ENCODE measurements at places on chromosomes 16 and 17.

- H3K27me3 ChIP-seq: no peaks in the 10 kb centered on the region
- H3K36me3 ChIP-seq: no peaks in the 10 kb centered on the region
- no peak overlapping the region for H3K4me3 ChIP-seq
- no peak for DNase-seq
- H3K27ac ChIP-seq: no peak overlapping the region
Observed at GRCh38 chr17:279331-279730, 73.3 kb downstream of the RPH3AL start.

GRCh38 chr17:73613271-73614233, 30.7 kb downstream of the SDK2 start:
- no peak for DNase-seq
- H3K27me3 ChIP-seq: no peaks in the 10 kb centered on the region
- H3K27ac ChIP-seq: no peak overlapping the region
- no peaks in the 10 kb centered on the region for H3K4me1 ChIP-seq
- no peaks in the 10 kb centered on the region for H3K36me3 ChIP-seq
- no peak overlapping the region for H3K4me3 ChIP-seq

- no peaks in the 10 kb centered on the region for H3K4me1 ChIP-seq
- H3K36me3 ChIP-seq: no peaks in the 10 kb centered on the region
- DNase-seq: no peak
- no peaks in the 10 kb centered on the region for H3K27me3 ChIP-seq
Observed at GRCh38 chr16:79610771-79611170, 10.2 kb upstream of the MAF start.

- H3K4me1 ChIP-seq: peaks cover 22% of the 10 kb centered on the region
- DNase-seq: peak; percentile 46
- no peaks in the 10 kb centered on the region for H3K27me3 ChIP-seq
- no peak overlapping the region for H3K27ac ChIP-seq
- H3K4me3 ChIP-seq: no peak overlapping the region
Observed at GRCh38 chr17:66548158-66548557, 245.7 kb downstream of the PRKCA start.

- H3K27me3 ChIP-seq: no peaks in the 10 kb centered on the region
- H3K27ac ChIP-seq: no peak overlapping the region
- DNase-seq: no peak
- peaks cover 14% of the 10 kb centered on the region for H3K36me3 ChIP-seq
Observed at GRCh38 chr16:15966420-15966819, 17.0 kb downstream of the ABCC1 start.

DNA sequence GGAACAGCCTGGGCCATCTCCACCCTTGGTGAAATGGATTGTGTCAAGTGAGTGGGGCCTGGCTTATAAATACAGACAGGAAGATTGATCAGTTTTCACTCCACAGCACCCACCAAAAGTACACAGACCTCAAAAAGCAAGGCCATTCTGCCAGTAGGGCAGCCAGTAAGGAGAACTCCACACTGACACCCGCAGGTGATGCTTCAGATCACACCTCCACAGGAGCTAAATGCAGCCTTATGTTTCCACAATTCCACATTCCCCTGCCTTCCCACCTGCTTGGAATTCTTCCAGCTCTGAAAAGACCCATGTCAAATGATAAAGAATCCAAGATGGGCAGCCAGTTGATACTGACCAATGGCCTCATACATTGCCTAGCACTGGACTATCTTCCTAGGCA, 191.1 kb downstream of the ZFHX3 start:
- H3K4me1 ChIP-seq: no peaks in the 10 kb centered on the region
- H3K27me3 ChIP-seq: no peaks in the 10 kb centered on the region
- no peaks in the 10 kb centered on the region for H3K36me3 ChIP-seq
- no peak overlapping the region for H3K4me3 ChIP-seq
- DNase-seq: no peak

- no peak overlapping the region for H3K4me3 ChIP-seq
- H3K27me3 ChIP-seq: peaks cover 18% of the 10 kb centered on the region
- no peaks in the 10 kb centered on the region for H3K36me3 ChIP-seq
- no peak overlapping the region for H3K27ac ChIP-seq
- H3K4me1 ChIP-seq: no peaks in the 10 kb centered on the region
Observed at GRCh38 chr17:6323626-6324356, 111.1 kb downstream of the AIPL1 start.

GRCh38 chr17:7589891-7590691, at the start of gene SOX15:
Gene SOX15, minus strand, starts transcription at chr17:7590094. Its CDS starts 418 bp downstream, at chr17:7589676.
- H3K27ac ChIP-seq: no peak within 1 kb of the TSS
- H3K4me3 ChIP-seq: no peak within 1 kb of the TSS
- H3K27me3 ChIP-seq: no peaks in the 10 kb centered on the region
- peaks cover 23% of the 10 kb centered on the region for H3K4me1 ChIP-seq

DNA sequence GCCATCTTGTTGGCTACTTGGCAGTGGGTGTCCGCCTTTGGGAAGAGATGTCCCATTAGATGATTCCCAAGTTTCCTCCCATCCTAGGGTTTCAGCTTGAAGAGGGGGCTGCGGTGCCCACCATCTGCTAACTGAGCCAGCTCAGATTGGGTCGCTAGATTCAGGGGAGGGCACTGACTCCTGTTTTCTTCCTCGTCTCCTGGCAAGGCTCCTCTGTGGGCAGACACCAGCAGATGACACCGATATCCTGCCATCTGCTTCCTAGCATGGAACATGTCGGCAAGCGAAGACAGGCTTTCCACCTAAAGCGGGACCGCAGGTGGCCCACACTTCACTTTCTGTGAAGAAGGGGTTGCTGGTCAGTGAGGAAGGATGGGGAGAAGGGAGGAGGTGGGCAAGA, 27.3 kb downstream of the C17orf75 start:
- DNase-seq: no peak
- peaks cover 8% of the 10 kb centered on the region for H3K4me1 ChIP-seq
- no peak overlapping the region for H3K27ac ChIP-seq
- no peak overlapping the region for H3K4me3 ChIP-seq
- H3K36me3 ChIP-seq: no peaks in the 10 kb centered on the region

- peaks cover 81% of the 10 kb centered on the region for H3K4me1 ChIP-seq
- H3K27ac ChIP-seq: peak overlapping the region; percentile 67
- peak; percentile 26 for DNase-seq
- no peaks in the 10 kb centered on the region for H3K36me3 ChIP-seq
Observed at GRCh38 chr17:77373299-77374169, 232.8 kb downstream of the SEC14L1 start.

GRCh38 chr16:72835086-72835485, 212.8 kb downstream of the ZFHX3 start:
- no peaks in the 10 kb centered on the region for H3K4me1 ChIP-seq
- no peak for DNase-seq
- no peak overlapping the region for H3K4me3 ChIP-seq
- no peak overlapping the region for H3K27ac ChIP-seq
- H3K36me3 ChIP-seq: no peaks in the 10 kb centered on the region

DNA sequence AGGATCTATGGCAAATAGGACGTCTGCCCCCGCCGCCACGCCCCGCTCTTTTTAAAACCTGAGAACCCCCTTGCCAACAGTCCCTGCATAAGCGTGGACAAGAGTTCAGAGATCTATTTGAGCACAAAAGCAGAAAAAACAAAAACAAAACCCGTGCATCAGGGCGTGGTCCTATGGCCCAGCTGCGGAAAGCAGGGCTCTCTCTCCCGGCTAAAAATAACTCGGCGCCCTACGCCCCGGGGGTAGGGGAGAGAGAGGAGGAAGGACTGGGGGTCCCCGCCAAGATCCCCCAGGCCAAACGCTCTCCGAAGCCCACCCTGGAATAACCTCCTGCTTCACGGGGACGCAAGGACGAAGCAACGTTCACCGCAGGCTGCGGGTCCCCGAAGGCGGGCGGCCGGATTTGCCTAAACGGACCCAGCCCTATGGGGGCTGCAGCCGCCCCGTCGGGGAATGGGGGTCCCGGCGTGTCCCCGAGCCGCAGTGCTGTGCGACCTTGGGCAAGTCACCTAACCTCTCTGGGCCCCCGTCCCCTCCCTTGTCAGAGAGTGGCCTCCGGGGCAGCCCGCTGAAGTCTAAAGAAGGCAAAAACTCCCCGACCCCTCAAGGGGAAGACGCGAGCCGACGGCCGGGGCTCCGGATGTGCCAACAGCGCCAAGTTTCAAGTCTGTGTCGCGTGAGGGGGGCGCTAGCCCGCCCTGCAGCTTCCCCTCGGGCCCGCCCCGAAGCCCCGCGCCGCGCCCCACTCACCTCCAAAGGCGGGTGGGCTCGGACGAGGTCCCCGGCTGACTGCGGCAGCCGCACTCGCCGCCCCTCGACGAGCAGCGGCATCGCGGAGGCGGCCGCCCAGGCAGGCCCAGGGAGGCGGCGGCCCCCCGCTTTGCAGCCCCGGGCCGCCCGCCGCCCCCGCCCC, 477 bp downstream of the NTAN1 start:
- peak; percentile 41 for DNase-seq
- peaks cover 8% of the 10 kb centered on the region for H3K36me3 ChIP-seq
- H3K27me3 ChIP-seq: no peaks in the 10 kb centered on the region
- H3K4me3 ChIP-seq: peak overlapping the region; percentile 98

GRCh38 chr17:21816592-21817567, 124.6 kb downstream of the KCNJ18 start:
- no peaks in the 10 kb centered on the region for H3K36me3 ChIP-seq
- H3K27ac ChIP-seq: no peak overlapping the region
- H3K4me3 ChIP-seq: no peak overlapping the region
- H3K27me3 ChIP-seq: no peaks in the 10 kb centered on the region
- no peak for DNase-seq
- H3K4me1 ChIP-seq: no peaks in the 10 kb centered on the region

DNA sequence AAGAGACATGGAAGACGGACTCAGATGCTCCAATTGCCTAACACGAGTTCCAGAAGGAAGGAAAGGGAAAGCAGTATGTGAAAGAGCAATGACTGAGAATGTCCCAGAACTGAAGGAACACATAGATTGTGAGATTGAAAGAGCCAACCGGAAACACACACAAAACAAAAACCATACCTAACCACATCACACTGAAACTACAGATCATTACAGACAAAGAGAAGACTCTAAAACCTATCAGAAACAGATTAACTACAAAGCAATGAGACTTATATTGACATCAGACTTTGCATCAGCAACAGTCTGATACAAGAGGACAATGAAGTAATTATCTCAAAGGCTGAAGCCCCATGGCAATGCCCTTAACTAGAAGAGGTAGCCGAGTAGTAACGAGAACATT, 45.6 kb upstream of the CLEC18B start:
- H3K27me3 ChIP-seq: no peaks in the 10 kb centered on the region
- peaks cover 99% of the 10 kb centered on the region for H3K36me3 ChIP-seq
- H3K4me3 ChIP-seq: no peak overlapping the region
- no peak for DNase-seq
- H3K4me1 ChIP-seq: peaks cover 11% of the 10 kb centered on the region
- no peak overlapping the region for H3K27ac ChIP-seq

GRCh38 chr17:7020894-7021664, 1.8 kb upstream of the BCL6B start:
- H3K27ac ChIP-seq: no peak overlapping the region
- H3K27me3 ChIP-seq: no peaks in the 10 kb centered on the region
- no peak overlapping the region for H3K4me3 ChIP-seq
- no peak for DNase-seq
- peaks cover 15% of the 10 kb centered on the region for H3K36me3 ChIP-seq
- H3K4me1 ChIP-seq: peaks cover 61% of the 10 kb centered on the region

GRCh38 chr17:47373002-47373401, 49.2 kb downstream of the EFCAB13 start:
- no peak for DNase-seq
- no peaks in the 10 kb centered on the region for H3K36me3 ChIP-seq
- no peak overlapping the region for H3K27ac ChIP-seq
- no peaks in the 10 kb centered on the region for H3K4me1 ChIP-seq
- no peaks in the 10 kb centered on the region for H3K27me3 ChIP-seq
- H3K4me3 ChIP-seq: no peak overlapping the region

GRCh38 chr16:46721885-46722284, 26.3 kb downstream of the MYLK3 start:
- H3K36me3 ChIP-seq: no peaks in the 10 kb centered on the region
- no peak for DNase-seq

DNA sequence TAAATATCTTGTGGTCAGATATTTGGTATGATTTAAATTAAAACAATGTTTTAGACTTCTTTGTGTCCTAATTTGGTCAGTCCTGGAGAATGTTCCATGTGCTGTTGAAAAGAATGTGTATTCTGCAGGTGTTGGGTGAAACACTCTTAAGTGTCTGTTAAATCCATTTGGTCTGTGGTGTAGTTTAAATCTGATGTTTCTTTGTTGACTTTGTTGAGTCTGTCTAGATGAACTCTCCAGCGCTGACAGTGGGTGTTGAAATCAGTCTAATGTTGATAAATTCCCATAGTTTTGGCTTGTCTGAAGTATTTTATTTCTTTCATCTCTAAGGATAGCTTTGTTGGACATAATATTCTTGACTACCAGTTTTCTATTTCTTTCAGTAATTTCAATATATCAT, 18.8 kb downstream of the TANC2 start:
- no peaks in the 10 kb centered on the region for H3K36me3 ChIP-seq
- H3K27ac ChIP-seq: no peak overlapping the region
- no peak for DNase-seq
- H3K27me3 ChIP-seq: no peaks in the 10 kb centered on the region

GRCh38 chr16:15686287-15686686, 36.2 kb downstream of the NDE1 start:
- H3K27me3 ChIP-seq: no peaks in the 10 kb centered on the region
- H3K27ac ChIP-seq: no peak overlapping the region
- peaks cover 84% of the 10 kb centered on the region for H3K36me3 ChIP-seq
- no peak overlapping the region for H3K4me3 ChIP-seq
- no peak for DNase-seq
- no peaks in the 10 kb centered on the region for H3K4me1 ChIP-seq

- DNase-seq: no peak
- H3K4me3 ChIP-seq: no peak overlapping the region
- H3K27me3 ChIP-seq: no peaks in the 10 kb centered on the region
- no peak overlapping the region for H3K27ac ChIP-seq
- no peaks in the 10 kb centered on the region for H3K36me3 ChIP-seq
Observed at GRCh38 chr16:49094471-49094870, 187.2 kb downstream of the CBLN1 start.

- no peak overlapping the region for H3K4me3 ChIP-seq
- DNase-seq: no peak
Observed at GRCh38 chr17:59504821-59505220, 60.6 kb upstream of the DHX40 start.

DNA sequence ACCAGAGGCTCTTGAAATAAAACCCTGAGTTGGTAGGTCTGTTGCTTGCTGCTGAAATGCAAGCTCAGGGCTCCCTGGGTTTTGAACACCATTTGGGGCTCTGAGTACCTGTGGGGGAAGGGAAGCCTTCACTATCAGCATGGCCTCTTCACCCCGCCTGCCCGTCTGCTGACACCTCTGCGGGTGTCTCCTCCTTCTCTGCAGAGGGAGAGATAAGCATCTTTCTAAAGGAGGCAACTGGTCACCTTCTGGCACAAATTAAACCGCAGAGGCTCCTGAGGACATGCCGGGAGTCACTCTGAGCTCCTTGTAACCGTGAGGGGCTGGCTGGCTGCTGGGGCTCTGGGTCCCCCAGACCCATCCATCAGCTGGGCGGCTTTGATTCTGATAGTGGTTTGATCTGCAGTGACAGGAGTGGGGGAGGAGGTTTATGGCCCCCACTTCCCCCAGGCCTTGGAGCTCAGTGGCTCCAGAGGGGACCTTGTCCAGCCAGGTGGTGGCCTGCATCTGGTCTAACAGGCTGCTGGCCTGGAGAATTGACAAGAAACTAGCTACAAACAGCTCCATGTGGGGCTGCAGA, 123.5 kb downstream of the IRF8 start:
- peaks cover 15% of the 10 kb centered on the region for H3K27me3 ChIP-seq
- no peak overlapping the region for H3K27ac ChIP-seq
- DNase-seq: no peak
- H3K4me1 ChIP-seq: no peaks in the 10 kb centered on the region

Measured in CD4-positive, alpha-beta T cell (primary cell).